ENCODE measurements at places on chromosomes 4 and X. TPM values are rescaled to one million over a fixed set of nuclear protein-coding genes. Genes with fewer than 3 reads are reported as not detected.
A peak's percentile ranks its signal among the peaks of the same experiment; 100 is the strongest.

GRCh38 chr4:66097218-66097617 is 426.9 kb upstream of the EPHA5 start:
- no peak for DNase-seq

DNA sequence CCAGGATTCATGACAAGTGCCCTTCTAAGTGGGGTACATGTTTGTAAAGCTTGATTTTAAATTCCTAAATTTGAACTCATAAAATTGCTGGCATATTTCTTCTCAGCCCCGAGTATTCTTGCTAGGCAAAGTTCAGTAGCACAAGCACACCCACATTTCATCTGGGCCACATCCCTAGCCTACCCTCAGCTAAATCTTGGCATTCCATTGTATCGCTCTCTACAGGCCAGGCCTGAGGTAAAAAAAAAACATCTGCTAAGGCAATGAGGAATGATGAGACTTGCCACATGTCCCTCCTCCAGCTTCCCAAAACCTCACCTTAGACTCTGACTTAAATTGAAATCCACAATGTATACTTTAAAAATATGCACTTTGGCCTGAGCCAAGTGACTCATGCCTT is 51.4 kb upstream of the VCX3B start:
- no peak for DNase-seq

GRCh38 chr4:154450966-154451365 is 40.6 kb downstream of the DCHS2 start:
- DNase-seq, result no peak

The HSFX1 gene
- total RNA-seq, result 0.60 TPM

The ZNF711 gene
- total RNA-seq, result 0.45 TPM

- no peak for DNase-seq
Observed at GRCh38 chr4:66590488-66591215, 920.4 kb upstream of the EPHA5 start.

DNA sequence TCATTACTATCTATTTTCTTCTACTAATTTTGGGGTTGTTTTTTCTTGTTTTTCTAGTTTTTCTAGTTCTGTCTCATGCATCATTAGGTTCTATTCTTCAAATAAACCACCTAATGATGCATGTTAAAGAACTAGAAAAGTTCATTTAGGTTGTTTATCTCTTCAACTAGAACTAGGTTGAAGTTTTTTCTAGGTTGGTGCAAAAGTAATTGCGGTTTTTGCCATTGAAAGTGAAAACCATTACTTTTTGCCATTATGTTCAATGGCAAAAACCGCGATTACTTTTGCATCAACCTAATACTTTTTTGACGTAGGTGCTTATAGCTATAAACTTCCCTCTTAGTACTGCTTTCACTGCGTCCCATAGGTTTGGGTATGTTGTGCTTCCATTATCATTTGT is 64.4 kb upstream of the SLC7A3 start:
- no peak for DNase-seq

DNA sequence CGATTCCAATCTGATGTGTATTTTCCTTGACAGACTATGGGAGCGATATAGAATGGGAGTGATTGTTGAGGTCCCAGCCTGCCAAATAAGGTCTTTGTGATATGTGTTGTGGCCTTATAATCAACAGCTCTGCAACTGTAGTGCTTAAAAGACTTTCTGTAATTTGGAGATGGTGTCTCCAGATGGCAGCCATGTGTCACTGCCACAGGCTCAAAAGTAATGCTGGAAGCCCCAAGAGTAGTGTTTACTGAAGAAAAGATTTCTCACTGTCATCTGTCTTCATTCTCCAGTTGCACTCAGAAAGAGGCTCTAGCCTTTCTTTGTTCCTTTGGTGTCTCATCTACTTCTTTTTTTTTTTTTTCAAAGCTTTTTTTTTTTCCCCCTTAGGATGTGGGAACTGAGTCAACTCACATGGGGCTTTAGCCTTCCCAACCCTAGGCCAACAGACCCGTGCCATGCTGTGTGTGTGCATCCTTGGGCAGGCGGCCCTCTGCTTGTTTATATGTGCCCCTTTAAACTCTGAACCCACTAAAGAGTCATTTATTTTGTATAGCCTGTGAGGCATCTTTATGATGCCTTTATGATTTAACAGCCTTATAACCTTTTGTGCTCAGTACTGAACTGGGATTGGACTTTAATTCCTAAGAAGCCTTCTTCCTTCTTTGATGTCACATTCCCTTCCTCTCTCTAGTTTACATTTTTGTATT is 15.6 kb downstream of the SRPX2 start:
- DNase-seq, result no peak

DNA sequence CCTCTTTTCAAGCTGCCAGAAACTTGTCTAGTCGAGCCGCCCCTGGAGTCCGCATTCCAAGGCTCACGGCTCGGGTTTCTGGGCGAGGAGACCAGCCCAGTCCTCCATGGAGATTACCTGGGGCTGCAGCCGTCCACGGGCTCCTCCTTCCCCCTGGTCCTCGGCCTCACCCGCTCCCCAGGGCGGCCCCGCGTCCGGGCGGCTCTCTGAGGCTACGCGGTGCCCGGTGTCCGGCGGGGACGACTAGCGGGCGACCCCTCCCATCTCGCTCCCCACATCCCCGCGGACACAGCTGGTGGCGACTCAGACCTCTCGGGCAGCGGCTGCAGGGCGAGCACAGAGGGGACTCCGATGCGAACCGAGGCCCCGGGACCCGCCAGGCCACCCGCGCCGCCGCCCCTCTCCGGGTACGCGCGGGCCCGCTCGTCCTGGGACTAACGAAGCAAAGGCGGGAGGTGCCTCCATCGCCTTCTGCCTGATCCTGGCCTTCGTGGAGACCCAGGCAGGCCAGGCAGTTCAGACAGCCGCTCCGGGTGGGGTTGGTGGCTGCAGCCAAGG is 159.4 kb downstream of the TRAM1L1 start:
- DNase-seq, result no peak

The DRD5 gene
- total RNA-seq, result not detected

The NPY2R gene
- not detected for total RNA-seq

DNA sequence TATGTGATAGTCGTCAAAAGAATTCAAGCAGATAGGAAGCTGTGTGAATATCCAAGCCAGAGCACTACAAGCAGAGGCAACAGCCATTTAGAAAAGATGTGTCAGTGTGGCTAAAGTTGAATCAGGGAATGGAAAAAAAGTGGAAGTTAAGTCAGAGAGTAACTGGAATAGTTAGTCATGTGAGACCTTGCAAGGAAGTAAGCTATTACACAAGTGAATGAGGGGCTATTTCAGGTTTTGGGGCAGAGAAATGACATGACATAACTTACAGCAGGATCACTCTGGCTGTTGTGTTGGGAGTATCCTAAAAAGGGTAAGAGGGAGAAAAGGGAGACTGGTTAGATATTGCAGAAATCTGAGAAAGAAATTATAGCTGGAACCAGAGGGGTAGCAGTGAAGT is 236.6 kb upstream of the PCDH18 start:
- DNase-seq, result no peak

The EBP gene
- 246 TPM for total RNA-seq

The TRIM60 gene
- total RNA-seq, result not detected

The PROM1 gene
- total RNA-seq, result not detected

- DNase-seq, result no peak
Observed at GRCh38 chr4:157964463-157964862, 208.4 kb downstream of the GASK1B start.

The SCD5 gene
- total RNA-seq, result 2.0 TPM

DNA sequence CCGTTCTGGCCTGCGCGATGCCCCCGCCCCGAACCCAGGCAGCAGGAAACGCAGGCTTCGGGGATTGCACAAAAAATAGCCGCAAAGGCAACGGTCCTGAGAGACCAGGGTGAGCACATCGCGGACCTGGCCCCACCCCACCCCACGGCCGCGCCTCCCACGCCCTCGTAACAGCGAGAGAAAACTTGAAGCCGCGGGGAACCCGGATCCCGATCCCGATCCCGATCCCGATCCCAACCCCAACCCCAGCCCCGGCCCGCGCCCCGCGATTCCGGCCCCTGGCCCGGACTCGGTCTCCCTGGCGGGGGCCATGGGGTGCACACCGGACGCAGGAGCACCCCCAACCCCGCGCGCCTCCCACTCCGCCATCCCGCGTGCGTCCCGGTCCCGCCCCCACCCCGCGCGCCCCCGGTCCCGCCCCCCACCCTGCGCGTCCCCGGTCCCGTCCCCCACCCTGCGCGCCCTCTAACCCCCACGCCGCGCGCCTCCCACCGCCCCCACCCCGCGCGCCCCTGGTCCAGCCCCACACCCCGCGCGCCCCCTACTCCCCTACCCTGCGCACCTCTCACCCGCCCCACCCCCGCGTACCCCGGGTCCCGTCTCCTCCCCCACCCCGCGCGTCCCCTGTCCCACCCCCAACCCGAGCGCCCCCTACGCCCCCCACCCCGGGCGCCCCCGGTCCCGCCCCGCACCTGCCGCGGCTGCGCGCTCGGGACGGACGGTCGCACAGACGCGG is 29.0 kb downstream of the NOP14 start:
- DNase-seq, result peak; percentile 46

DNA sequence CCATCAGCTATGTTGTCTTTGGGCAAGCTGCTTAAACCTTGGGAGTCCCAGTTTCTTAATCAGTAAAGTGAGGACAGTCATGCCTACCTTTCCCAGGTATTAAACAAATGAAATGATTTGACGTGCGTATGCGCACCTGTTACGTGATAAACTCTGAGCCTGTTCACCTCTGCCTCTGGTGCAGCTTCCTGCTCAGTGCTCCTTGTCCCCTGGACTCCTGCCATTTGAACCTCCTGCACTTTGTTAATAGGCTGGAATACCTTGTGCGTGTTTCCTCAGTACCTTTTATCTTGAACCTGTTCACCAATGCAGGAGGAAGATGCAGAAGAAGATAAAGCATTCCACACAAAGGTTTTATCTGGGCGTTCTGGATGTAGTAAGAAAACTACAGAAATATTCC is 211.9 kb downstream of the CEP135 start:
- no peak for DNase-seq

GRCh38 chrX:9153300-9153699 is 119.4 kb upstream of the FAM9B start:
- no peak for DNase-seq

The APLN gene
- total RNA-seq, result 0.17 TPM

The TCEAL6 gene
- total RNA-seq, result not detected

The UCP1 gene
- not detected for total RNA-seq

The FAM47E gene
- total RNA-seq, result 0.17 TPM

GRCh38 chr4:163815776-163816175 is 321.3 kb downstream of the TMA16 start:
- DNase-seq, result no peak

The PLXNB3 gene
- 0.23 TPM for total RNA-seq

DNA sequence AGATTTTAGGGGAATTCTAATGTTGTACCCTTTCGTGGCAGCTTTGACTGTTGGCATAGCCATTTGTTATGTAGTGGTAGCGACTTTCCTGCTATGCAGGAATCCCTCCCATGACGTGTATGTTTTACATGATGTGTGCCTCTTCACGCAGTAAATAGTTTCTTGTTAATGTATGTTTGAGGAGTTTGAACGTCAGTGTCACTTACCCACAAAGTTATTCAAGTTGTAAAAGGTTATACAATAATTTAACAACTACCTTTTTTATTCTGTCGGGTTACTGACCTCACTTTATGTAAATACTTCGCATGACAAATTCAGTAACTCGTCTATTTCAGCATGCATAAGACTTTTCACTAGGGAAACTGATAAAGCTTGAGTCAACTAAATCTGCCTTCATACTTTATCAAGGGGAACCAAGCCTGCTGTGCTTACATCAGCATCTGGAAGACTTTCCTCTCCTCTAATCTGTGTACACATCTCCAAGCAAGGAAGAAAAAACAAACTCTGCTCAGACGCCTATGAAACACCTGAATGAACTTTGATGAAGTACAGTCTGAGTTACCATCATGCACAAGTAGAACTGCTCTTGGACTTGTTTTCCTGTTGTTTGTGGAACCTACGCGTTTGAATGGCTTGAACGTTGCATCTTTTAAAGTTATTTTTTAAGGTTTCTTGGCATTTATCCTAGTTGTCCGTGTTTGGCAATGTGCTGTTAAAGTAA is 61.2 kb downstream of the SLC9A6 start:
- no peak for DNase-seq

DNA sequence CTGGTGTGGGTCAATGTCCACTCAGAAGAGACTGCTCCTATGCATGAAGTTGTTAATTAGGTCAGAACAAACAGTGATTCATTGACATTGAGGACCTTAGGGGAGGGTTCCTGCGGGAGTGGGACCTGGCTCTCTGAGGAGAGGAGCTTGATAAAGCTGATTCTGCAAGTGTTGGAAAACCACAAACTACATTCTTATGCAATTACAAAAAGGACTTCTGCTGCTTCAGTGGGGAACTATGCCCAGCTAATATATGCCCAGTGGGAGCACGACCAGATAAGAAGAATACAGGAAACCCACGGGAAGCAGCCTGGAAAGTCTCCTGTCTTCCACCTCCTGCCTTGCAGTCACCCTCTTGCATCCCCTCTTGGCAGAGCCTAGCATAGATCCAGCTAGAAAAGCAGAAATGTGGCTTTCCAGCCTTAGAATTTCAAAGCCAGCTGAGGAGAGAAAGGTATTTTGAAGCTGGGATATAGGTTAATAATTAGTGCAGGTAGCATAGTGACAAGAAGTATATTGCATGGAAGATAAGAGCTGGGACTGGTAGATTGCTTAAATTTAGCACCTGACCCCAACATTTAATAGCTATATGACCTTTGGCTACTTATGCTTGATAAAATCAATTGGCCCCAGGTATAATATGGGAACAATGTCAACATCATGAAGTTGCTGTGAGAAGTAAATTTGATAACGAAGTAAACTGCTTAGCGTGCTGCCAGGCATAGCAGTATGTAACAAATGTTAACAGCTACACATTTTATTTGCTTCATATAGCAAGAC is 34.9 kb upstream of the UGT8 start:
- no peak for DNase-seq

DNA sequence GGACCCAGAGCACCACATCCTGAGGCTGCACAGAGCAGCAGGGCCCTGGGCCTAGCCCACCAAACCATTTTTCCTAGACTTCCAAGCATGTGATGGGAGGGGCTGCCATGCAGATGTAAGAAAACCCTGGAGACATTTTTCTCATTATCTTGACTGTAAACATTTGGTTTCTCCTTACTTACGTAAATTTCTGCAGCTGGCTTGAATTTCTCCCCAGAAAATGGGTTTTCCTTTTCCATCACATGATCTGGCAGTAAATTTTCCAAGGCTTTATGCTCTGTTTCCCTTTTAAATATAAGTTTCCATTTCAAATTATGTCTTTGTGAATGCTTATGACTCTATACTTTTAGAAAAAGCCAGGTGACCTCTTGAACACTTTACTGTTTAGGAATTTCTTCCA is 945.9 kb upstream of the NDST4 start:
- no peak for DNase-seq

DNA sequence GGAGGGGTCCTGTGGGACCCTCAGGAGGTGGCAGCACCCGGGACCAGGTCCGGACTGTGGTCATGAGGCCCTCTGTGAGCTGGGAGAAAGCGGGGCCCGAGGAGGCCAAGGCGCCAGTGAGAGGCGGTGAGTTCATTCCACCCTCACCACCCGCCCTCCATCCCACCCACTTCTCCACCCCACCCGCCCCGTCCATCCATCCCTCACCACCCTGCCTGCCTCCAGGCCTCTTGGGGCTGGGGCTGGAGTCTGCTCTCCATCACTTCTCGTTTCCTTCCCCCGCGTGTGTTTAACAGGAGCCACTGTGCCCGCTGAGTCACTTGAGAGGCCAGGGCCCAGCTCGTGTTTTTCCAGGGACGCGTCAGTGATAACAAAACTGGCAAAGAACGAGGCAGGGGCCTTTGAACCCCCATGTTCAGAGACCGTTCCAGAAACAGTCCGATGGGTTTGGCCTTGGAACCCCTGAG is 6.2 kb downstream of the SH3TC1 start:
- DNase-seq, result no peak

The H2BW2 gene
- total RNA-seq, result not detected

The CYBB gene
- total RNA-seq, result not detected
